ENCODE measurements at places on chromosomes 13 and 19. TPM values are rescaled to one million over a fixed set of nuclear protein-coding genes. Genes with fewer than 3 reads are reported as not detected.
A peak's percentile ranks its signal among the peaks of the same experiment; 100 is the strongest.

DNA sequence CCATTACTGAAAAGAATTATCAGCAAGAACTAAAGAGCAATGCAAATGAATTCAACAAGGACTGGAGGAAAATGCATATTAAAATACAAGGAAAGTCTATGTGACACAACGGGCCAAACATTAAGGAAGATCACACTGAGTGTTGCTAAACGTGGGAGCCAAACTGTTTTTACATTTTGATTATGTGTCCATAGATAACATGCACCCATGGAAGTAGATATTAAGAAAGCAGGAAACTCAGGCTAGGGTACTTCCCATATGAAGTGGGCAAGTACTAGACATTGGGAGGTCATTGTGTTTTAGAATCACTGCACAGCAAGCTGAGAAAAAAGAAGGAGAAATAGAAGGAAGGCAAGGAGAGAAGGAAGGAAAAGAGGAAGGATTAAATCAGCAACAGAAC is 161.8 kb downstream of the KCTD12 start:
- no peaks in the 10 kb centered on the region for H3K36me3 ChIP-seq
- H3K4me1 ChIP-seq: no peaks in the 10 kb centered on the region
- peaks cover 1% of the 10 kb centered on the region for H3K27me3 ChIP-seq
- H3K4me3 ChIP-seq: no peak overlapping the region
- no peak for DNase-seq

- H3K27me3 ChIP-seq: no peaks in the 10 kb centered on the region
- no peak overlapping the region for H3K27ac ChIP-seq
- H3K36me3 ChIP-seq: no peaks in the 10 kb centered on the region
- no peak overlapping the region for H3K4me3 ChIP-seq
- no peaks in the 10 kb centered on the region for H3K4me1 ChIP-seq
Measured at GRCh38 chr13:92951273-92951890, 275.2 kb upstream of the GPC6 start.

DNA sequence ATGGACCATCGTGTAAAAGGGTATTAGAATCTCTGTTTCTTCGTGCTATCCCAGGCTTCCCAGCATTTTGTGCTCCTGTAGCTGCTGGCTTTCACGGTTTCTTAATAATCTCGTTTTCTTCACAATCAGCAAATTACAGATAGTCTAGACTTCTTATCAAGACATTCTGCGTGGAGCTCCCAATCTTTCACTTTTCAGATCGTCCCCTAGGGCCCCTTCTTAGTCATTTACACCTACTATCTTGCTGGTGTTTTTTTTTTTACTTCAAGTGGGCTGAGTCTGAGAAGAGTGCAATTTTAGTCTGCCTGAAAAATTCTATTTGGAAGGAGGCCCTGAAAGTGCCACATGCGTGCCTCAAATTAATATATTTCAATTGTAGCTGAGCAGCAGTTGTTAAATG is 275.1 kb downstream of the SHISA2 start:
- no peak overlapping the region for H3K4me3 ChIP-seq
- H3K4me1 ChIP-seq: peaks cover 9% of the 10 kb centered on the region
- H3K27ac ChIP-seq: no peak overlapping the region
- H3K36me3 ChIP-seq: peaks cover 1% of the 10 kb centered on the region

Gene DNASE2
- 23.7 TPM for total RNA-seq

DNA sequence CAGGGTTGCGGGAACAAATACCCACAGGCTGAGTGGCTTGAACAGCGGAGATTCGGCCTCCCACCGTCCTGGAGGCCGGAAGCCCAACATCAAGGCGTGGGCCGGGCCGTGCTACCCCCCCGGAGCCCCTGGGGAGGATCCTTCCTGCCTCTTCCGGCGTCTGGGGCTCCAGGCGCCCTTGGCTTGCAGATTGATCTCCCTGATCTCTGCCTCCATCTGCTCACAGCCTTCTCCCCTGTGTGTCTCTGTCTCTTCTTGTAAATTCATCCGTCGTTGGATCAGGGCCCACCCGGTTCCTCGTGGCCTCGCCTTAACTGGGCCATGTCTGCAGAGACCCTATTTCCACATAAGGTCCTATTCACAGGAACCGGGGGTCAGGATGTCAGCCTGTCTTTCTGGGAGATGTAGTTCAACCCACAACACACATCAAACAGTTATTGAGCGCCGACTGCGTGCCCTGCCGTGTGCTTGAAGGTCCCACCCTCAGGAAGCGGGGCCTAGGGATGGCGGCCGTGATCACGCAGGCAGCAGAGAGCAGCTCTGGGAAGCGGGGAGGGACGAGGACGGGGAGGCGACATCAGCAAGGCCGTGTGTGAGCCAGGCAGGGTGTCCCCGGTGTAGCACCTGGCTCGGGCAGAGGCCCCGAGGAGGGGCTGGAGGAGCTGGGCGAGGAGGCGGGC is 21.3 kb downstream of the HCN2 start:
- H3K4me1 ChIP-seq: peaks cover 14% of the 10 kb centered on the region
- H3K27ac ChIP-seq: peak overlapping the region; percentile 98
- H3K27me3 ChIP-seq: no peaks in the 10 kb centered on the region
- peak; percentile 56 for DNase-seq
- peak overlapping the region; percentile 87 for H3K4me3 ChIP-seq

DNA sequence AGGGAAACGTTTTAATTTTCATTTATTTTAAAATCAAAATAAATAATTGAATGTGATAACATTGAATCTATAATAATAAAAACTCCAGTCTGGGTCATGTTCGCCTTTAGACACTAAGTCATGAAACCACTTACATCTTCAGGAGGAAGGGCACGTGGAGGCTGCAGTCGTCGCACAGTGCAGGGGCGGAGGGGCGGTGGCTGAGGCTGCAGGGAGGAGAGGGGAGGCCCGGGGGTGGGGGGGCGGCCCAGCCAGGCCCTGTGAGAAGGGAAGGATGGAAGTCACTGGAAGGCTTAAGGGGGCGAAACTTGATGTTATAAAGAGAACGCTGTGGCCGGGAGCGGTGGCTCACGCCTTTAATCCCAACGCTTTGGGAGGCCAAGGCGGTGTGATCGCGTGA is 14.9 kb upstream of the LATS2 start:
- peaks cover 9% of the 10 kb centered on the region for H3K27me3 ChIP-seq
- H3K4me3 ChIP-seq: no peak overlapping the region
- H3K4me1 ChIP-seq: peaks cover 14% of the 10 kb centered on the region
- peaks cover 1% of the 10 kb centered on the region for H3K36me3 ChIP-seq
- H3K27ac ChIP-seq: no peak overlapping the region
- no peak for DNase-seq

- H3K4me3 ChIP-seq: no peak overlapping the region
- no peak overlapping the region for H3K27ac ChIP-seq
- peaks cover 9% of the 10 kb centered on the region for H3K27me3 ChIP-seq
- H3K36me3 ChIP-seq: no peaks in the 10 kb centered on the region
Measured at GRCh38 chr19:13033244-13033643, 38.0 kb downstream of the NFIX start.

DNA sequence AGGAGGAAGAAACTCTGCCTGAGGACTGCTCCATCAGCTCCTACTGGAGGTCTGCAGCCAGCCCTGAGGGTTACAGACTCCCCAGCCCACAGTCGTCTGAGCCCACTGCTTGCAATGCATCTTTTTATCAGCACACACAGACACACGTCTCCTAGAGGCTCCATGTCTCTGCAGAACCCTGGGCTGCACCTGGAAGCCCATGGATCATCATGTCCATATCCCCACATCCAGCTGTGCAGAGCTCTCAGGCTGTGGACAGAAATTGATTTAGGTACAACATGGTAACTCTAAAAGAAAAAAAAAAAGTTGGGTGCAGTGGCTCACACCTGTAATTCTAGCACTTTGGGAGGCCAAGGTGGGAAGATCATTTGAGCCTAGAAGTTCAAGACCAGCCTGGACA is 32.9 kb upstream of the ISYNA1 start:
- DNase-seq: no peak
- H3K4me3 ChIP-seq: no peak overlapping the region
- H3K27ac ChIP-seq: no peak overlapping the region
- H3K36me3 ChIP-seq: no peaks in the 10 kb centered on the region
- peaks cover 14% of the 10 kb centered on the region for H3K4me1 ChIP-seq
- H3K27me3 ChIP-seq: no peaks in the 10 kb centered on the region

DNA sequence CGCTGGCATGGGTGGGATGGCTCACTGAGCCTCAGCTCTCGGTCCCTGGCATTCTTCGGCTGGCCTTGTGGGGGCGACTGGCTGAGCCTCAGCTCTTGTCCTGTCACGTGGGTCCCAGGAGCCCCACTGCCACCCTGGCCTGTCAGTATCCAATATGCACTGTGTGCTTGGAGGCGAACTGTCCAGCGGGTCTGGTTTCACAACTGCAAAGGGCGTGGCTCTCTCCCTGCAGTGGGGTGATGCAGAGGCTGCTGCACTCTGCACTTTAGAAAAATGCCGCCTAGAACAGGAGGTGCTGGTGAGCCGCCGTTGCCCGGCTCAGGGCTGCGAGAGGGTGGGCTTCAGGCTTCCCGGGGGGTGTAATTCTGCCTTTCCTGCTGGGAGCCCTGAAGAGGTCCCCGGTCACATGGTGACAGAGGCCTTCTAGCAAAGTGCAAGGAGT is 17.0 kb upstream of the TMEM255B start:
- DNase-seq: no peak
- no peak overlapping the region for H3K4me3 ChIP-seq
- peaks cover 14% of the 10 kb centered on the region for H3K27me3 ChIP-seq
- peaks cover 13% of the 10 kb centered on the region for H3K4me1 ChIP-seq

DNA sequence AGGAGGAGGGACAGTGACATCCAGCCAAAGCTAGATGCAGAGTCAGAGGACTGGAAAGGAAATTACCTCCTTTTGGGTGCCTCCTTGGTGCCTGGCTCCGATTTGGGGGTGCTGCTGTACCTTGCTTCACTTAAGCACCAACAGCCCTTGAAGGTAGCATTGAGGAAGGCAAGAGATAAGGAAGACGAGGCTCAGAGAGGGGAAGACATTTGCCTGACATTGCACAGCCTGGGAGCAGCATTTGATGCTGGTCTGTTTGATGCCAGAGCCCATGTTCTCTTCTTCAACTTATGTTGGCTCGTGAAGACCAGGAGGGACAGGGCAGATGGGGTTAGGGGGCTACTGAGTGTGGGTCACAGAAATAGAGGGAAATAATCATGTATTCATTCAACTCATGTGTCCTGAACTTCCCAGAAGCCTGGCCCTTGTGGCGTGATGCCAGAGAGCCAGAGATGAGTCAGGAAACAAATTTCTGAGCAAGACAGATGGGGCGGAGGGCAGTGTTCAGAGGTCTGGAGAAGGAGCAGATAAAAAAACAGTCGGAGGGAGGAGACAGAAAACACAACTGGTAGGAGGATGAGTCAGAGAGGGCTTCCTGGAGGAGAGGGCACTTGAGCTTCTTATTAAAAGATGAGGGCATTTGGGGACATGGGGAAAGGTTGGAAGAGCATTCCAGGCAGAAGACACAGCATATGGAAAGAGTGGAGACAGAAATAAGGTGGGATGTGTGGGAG is 3.0 kb upstream of the C19orf81 start:
- DNase-seq: no peak
- peaks cover 2% of the 10 kb centered on the region for H3K27me3 ChIP-seq
- no peaks in the 10 kb centered on the region for H3K36me3 ChIP-seq
- H3K4me3 ChIP-seq: no peak overlapping the region
- H3K27ac ChIP-seq: no peak overlapping the region

DNA sequence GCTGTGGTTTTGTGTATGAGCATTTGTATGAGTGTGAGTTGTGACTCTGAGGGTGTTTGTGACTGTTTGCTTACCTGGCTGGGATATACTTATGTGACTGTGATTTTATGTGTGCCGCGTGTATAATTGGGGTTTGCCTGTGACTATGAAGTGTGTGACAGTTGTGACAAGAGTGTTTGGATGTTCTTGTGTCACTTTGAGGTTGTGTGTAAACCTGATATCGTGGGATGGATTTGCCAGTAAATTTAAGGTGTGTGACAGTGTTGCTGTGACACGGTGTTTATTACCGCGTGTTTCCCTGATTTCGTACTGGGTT is 442 bp downstream of the ZNF420 start:
- peaks cover 21% of the 10 kb centered on the region for H3K4me1 ChIP-seq
- DNase-seq: no peak
- H3K4me3 ChIP-seq: peak overlapping the region; percentile 93
- H3K36me3 ChIP-seq: peaks cover 27% of the 10 kb centered on the region

- H3K4me3 ChIP-seq: peak within 1 kb of the TSS; percentile 93
- peaks cover 42% of the 10 kb centered on the region for H3K4me1 ChIP-seq
- no peaks in the 10 kb centered on the region for H3K27me3 ChIP-seq
- H3K27ac ChIP-seq: peak within 1 kb of the TSS; percentile 94
- DNase-seq: peak; percentile 86
- H3K36me3 ChIP-seq: peaks cover 23% of the 10 kb centered on the region
Measured at GRCh38 chr19:46717034-46717715, at the start of gene PRKD2. TSS of gene PRKD2 (minus strand) at chr19:46717114. CDS start at chr19:46716370, 744 bp downstream.

GRCh38 chr13:106911020-106911419 is 343.1 kb upstream of the ARGLU1 start:
- no peak overlapping the region for H3K27ac ChIP-seq
- DNase-seq: no peak
- no peak overlapping the region for H3K4me3 ChIP-seq
- no peaks in the 10 kb centered on the region for H3K4me1 ChIP-seq
- no peaks in the 10 kb centered on the region for H3K36me3 ChIP-seq
- H3K27me3 ChIP-seq: peaks cover 7% of the 10 kb centered on the region

DNA sequence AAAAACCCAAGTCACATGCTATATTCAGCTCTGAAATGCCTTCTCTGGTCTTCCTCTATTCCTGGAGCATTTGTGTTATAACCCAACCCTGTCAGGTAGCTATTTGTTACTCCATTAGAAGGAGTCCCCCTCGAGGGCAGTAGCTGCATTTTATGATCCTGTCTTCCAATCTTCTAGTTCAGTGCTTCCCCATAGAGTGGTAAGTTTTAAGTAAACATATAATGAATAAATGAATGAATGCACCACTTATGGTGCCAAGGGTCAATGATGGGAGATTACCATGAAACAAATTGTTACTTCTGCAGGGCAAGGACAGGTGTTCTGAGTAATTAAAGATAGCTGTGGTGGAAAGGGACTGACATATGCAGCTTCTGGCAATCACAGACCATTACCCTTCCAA is 4.0 kb downstream of the RASL11A start:
- DNase-seq: no peak
- H3K4me3 ChIP-seq: no peak overlapping the region
- H3K36me3 ChIP-seq: no peaks in the 10 kb centered on the region
- peaks cover 50% of the 10 kb centered on the region for H3K27me3 ChIP-seq
- H3K27ac ChIP-seq: no peak overlapping the region

DNA sequence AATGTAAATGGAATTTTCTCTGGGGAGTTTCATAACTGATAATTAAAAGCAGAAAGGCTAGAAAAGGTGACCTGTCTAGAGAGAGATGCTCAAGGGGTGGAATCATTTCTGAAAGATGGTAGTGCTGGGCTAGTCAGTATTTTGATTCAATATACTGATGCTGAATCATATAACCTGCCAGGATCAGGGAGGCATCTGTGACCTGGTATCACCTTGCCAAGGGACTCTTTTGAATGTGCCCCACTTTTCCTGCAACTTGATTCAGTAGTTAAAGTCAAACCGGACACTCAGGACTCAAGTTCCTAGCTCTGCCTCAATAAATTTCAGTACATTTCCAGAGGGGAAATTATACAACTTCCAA is 15.8 kb downstream of the LCP1 start:
- H3K36me3 ChIP-seq: peaks cover 48% of the 10 kb centered on the region
- no peaks in the 10 kb centered on the region for H3K27me3 ChIP-seq
- DNase-seq: no peak
- peak overlapping the region; percentile 86 for H3K27ac ChIP-seq

All from activated T-helper 1 cell treated with anti-CD3 and anti-CD28 coated beads, Interleukin-12 subunit alpha, Interleukin-12 subunit beta, Interleukin-2, Interleukin-4 antibody, amounts not matched to agents 30 ng/mL and 10 ng/mL and 1 ng/mL, durations not matched to agents 14 hours and 24 hours and 36 hours (primary cell).